ENCODE measurements at places on chromosomes 16 and 17.

GRCh38 chr17:57604771-57605674 lies 140.1 kb downstream of the CCDC182 start:
- peak; percentile 98 for DNase-seq

GRCh38 chr16:57997528-57998265 lies 2.8 kb downstream of the ZNF319 start:
- DNase-seq, result no peak

DNA sequence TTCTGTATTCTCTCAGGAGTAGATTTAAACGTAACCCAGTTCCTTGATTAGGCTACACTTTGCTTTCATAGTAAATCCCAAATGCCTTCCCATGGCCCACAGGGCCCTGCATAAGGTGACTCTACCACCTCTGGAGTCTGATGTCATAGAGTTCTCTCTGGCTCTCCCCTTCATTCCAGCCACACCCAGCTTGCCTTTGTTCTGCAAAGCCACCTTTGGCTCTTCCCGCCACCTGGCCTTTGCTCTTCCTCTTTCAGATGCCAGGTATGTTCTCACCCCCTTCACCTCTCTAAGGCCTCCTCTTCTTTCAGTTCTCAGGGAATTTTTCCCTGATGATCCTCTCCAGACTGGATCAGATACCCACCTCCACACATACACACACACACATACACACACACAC lies 141.3 kb upstream of the HSBP1 start:
- no peak for DNase-seq

DNA sequence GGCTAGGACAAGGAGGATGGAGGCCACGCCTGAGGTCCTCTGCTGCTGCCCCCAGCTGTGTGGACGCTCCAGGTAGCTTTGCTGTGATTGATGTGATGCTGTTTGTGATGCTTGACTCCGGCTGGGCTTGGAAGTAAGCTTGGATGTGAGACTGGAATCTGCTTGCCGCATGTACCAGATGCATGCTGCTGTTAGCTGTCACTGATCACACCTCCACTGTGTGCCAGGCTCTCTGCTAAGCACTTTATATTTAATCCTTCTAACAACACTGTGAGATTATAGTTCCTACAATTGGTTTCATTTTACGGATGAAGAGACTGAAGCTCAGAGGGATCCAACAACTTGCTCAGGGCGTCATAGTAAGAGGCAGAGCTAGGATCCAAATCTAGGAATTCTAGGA lies 23.5 kb downstream of the SNX29 start:
- no peak for DNase-seq

GRCh38 chr17:55612691-55613141 lies 101.5 kb upstream of the SMIM36 start:
- DNase-seq, result no peak

DNA sequence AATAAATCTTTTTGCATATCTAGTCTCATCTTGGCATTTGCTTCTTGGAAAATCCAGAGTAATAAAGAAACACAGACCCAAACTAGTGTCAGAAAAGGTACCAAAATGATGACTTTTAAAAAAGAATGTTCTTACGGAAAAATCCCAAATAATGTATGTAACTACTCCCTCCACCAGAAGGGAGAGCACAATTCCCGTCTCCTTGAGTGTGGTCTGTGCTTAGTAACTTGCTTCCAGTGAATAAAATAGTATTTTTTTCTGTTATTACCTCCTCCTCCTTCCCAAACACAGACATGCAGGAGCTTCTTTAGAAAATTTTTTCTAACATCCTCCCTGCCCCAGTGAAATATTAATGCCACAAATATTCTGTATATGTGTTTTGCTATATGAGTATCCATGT lies 358.1 kb downstream of the ZFHX3 start:
- no peak for DNase-seq

- DNase-seq, result peak; percentile 4
Measured at GRCh38 chr16:588639-588888, 1.3 kb upstream of the RAB40C start.

- peak; percentile 50 for DNase-seq
Measured at GRCh38 chr16:85461814-85462713, 151.1 kb upstream of the GSE1 start.

- DNase-seq, result no peak
Measured at GRCh38 chr17:69762359-69762758, 312.7 kb upstream of the KCNJ16 start.

DNA sequence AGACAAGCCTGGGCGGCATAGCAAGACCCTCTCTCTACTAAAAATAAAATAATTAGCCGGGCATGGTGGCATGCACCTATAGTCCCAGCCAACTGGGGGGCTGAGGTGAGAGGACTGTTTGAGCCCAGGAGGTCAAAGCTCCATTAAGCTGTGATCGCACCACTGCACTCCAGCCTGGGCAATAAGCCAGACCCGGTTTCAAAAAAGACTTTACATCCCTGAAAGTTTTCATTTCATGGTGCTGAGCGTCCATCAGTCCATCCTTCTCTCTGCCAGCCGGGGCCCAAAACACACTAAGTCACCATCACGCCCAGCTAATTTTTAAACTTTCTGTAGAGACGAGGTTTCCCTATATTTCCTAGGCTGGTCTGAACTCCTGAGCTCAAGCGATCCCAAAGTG lies 10.6 kb downstream of the RAB40B start:
- no peak for DNase-seq

GRCh38 chr17:41869426-41869825 lies 4.2 kb upstream of the KLHL11 start:
- no peak for DNase-seq

DNA sequence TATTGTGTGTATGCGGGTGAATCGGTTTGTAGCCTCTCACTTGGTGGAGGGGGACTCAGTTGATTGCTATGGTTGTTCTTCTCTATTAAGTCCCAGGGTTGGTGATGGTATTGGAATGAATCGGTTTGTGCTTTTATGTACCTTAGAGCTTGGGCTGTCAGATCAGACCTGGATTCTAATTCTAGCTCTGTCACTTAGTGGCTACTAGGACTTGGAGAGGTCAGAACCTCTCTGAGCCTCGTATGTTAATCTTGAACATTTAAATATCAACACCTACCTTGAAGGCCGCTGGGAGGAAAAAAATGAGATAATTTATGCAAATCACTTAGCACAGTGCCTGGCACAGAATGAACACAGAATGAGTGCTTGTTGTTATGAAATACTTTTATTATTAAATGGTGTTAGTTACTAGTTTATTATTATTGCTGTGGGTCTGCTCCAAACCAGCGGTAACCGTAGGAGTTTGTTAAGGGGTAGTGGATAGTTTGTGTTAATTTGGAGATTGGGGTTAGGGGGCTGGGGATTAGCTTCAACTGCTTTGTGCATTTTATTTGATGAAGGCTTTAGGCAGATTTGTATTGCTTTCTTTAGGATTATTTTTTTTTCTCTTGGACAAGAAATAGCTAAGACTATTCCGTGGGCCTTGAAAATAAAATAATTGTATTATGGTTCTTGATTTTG lies 3.5 kb downstream of the KDM6B start:
- peak; percentile 33 for DNase-seq

GRCh38 chr16:59545721-59546120 lies 811.6 kb upstream of the GOT2 start:
- no peak for DNase-seq

DNA sequence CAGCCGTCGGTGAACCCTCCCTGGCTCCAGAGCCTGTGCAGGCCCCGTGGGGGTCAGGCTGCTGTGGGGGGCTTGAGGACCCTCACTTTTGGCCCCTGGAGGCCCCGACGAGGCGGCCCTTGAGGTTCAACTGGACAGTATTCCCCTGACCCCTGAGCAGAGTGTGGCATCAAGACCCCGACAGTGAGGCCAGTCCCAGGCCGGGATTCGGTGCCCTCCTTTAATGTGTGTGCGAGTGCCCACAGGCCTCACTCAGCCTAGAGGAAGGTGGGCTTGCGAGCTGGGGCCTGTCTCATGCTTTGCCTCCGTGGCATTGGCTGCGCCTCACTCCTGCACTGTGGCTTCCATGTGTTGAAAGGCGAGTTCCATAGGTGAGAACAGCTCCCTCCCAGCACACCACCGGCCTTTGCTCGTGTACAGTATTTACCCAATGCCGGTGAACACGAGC lies 94.5 kb downstream of the METRNL start:
- DNase-seq, result no peak

- peak; percentile 29 for DNase-seq
Measured at GRCh38 chr16:88743693-88744576, 37.6 kb downstream of the CTU2 start.

DNA sequence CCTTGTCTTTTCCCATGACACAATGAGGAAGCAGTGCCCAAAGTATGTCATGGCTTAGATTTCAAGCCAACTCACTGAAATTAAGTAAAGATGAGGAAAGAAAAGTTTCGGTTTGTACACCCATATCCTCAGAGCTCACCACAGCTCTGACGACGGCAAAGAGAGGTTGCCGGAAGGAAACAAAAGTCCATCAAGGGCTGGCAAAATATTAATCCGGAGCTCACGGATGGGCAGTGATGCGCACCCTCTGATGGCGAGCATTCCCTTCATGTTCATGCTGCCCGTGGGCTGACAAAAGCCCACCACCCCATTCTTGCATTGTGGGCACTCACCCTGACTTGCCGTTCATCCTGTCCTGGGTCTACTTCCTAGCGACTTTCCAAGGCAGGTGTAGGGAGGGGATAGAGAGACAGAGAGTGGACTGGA lies 103.1 kb downstream of the SOX9 start:
- DNase-seq, result no peak

- no peak for DNase-seq
Measured at GRCh38 chr17:29546830-29547229, 20.0 kb downstream of the ABHD15 start.

- peak; percentile 92 for DNase-seq
Measured at GRCh38 chr17:79678091-79678735, 52.5 kb upstream of the ENPP7 start.

DNA sequence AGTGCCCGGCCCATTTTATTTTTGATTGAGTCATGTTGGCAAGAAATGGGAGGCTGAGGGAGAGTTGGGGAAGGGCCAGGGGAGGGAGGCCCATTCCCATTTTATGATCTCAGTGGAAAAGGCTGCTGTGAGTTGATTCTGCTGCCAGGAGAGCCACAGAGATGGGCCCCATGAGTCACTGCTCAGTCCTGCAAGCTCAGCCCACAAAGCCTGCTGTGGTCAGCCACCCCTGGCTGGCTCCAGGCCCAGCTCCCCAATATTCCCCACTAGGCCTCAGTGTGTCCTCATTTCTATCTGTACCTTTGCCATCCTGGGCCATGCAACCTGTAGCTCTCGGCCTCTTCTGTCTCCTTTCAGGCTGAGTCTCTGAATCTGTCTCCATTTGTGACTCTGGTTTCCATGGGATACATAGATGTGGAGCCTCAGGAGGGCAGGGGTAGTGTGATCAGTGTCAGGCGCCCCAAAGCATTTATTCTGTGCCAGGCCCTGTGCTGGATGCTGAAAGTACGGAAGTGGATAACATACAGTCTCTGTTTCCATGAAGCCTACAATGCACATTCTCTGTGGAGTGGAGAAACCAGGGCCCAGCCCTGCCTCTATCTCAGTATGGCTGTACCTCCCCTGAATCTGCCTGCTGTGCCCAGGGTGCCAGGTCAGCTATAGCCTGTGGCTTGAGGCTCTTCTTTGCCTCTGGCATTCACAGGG lies 1.9 kb upstream of the PLEKHG4 start:
- no peak for DNase-seq

GRCh38 chr16:11675561-11676511 lies 7.6 kb downstream of the SNN start:
- no peak for DNase-seq

GRCh38 chr17:37373530-37374159 lies 2.1 kb upstream of the C17orf78 start:
- DNase-seq, result peak; percentile 86

DNA sequence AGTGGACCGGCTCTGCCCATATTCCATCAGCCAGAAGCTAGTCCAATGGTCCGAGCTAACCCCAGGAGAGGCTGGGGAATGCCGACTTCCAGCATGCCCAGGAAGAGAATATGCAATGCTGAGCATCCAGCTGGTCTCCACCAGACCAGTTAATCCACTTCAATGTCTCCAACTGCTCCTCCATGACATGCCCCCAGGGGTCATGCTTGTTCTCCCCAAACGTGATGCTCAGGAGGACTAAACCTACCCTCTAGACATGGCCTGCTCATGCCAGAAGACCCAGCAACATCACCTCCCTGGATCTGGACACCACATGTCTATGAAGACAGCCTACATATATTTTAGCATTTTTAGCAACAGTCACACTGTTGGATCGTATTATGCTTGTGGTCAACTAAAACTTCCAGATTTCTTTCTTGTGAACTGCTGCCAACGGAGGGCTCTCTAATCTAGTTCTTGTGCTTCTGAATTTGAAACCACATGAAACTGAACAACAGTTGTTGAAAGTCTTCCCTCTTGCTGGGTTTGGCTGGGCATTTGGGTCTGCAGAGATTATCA lies 245.1 kb downstream of the SOX9 start:
- DNase-seq, result no peak

DNA sequence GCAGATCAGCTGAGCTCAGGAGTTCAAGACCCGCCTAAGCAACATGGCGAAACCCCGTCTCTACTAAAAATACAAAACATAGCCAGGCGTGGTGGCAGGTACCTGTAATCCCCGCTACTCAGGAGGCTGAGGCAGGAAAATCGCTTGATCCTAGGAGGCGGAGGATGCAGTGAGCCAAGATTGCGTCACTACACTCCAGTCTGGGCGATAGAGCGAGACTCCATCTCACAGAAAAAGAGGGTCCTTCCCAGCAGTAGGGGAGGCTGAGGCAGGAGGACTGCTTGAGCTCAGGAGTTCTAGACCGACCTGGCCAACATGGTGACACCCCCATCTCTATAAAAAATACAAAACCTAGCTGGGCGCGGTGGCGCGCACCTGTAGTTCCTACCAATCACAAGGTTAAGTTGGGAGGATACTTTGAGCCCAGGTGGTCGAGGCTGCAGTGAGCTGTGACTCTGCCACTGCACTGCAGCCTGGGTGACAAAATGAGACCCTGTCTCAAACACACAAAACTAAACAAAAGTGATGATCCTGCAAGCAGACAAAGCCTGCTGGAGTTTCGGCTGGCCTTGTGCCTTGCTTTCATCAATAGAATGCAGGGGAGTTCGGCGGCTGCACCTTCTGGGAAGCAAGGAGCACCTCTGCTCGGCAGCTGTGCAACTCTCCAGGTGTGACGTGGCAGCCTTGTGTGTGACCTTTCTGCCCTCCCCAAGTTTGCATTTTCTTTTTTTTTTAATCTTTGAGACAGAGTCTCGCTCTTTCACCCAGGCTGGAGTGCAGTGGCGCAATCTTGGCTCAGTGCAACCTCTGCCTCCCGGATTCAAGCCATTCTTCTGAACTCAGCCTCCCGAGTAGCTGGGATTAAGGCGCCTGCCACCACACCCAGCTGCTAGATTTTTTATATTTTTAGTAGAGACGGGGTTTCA lies 12.4 kb upstream of the YWHAE start:
- DNase-seq, result no peak

DNA sequence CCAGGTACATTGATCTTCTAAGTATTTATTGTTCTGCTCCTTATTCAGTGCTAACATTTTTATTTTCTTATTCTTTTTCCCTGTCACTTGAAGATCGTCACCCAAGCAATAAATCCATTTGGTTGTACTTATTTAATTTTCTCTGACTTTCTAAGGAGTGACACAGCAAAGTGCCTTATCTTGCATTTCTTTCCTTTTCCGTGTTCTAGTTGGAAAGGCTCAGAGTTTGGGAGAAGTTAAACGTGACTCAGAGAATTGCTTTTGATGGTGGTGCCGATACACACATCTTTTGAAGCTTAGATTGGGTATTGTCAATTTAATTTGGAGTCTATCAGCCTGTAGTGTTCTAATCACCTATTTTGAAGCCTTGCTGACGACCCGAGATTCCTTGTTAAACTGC lies 72.0 kb downstream of the PITPNC1 start:
- DNase-seq, result no peak

Measured in NCI-H1694 treated with DMSO at 0.1 percent for 48 hours (cell line).